ENCODE measurements at places on chromosomes 4 and X. TPM values are rescaled to one million over a fixed set of nuclear protein-coding genes. Genes with fewer than 3 reads are reported as not detected.

SASH3 gene
- 0.31 TPM for polyA plus RNA-seq

SPANXN4 gene
- polyA plus RNA-seq: not detected

- no peak overlapping the region for H3K27ac ChIP-seq
- no peaks in the 10 kb centered on the region for H3K27me3 ChIP-seq
- H3K4me3 ChIP-seq: no peak overlapping the region
- no peaks in the 10 kb centered on the region for H3K36me3 ChIP-seq
- H3K4me1 ChIP-seq: no peaks in the 10 kb centered on the region
Observed at GRCh38 chrX:23626651-23627050, 40.6 kb upstream of the PRDX4 start.

GRCh38 chrX:114152130-114152529 is 431.8 kb upstream of the HTR2C start:
- no peaks in the 10 kb centered on the region for H3K4me1 ChIP-seq
- DNase-seq: peak; percentile 56
- no peaks in the 10 kb centered on the region for H3K27me3 ChIP-seq
- no peak overlapping the region for H3K4me3 ChIP-seq
- no peaks in the 10 kb centered on the region for H3K36me3 ChIP-seq

DNA sequence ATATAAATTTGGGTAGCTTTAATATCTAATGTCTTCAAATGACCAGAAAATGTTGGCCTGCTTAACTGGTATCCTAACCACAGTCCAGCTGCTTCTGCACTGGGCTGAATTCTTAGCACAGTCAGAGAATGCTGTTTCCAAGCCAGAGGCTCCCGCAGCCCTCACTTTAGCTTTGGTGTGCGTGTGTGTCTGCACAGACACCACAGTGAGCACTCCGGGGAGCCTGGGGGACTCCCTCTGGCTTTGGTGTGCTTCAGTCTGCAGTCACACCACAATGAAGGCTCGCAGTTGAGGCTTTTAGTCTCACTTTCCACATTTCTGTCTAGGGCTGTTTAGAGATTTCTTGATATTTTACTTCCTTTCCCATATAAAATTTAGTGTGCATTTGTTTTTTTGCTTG is 53.6 kb downstream of the APOO start:
- no peak overlapping the region for H3K4me3 ChIP-seq
- no peaks in the 10 kb centered on the region for H3K27me3 ChIP-seq
- no peaks in the 10 kb centered on the region for H3K4me1 ChIP-seq
- H3K36me3 ChIP-seq: no peaks in the 10 kb centered on the region

DNA sequence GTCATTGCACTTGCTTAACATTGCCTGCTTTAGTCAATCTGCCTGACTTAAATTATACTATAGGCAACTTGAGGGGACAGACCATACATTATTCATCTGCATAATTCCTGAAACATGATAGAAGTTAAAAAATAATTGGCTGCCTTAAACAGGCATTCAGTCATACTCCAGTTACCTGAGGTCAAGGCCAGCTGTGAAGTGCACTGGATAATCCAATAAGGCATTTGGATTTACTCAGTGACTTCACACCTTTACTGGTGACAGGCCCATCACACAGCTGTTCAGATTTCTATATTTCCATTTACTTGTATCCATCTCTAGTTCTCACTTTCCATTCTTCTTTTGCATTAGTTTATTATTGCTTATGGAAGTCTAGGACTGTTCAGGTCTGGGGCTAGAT is 2341.6 kb downstream of the PCDH7 start:
- H3K27ac ChIP-seq: no peak overlapping the region
- H3K4me1 ChIP-seq: no peaks in the 10 kb centered on the region
- no peak overlapping the region for H3K4me3 ChIP-seq
- no peaks in the 10 kb centered on the region for H3K27me3 ChIP-seq
- DNase-seq: no peak
- no peaks in the 10 kb centered on the region for H3K36me3 ChIP-seq

GRCh38 chr4:17786567-17786966 is 5.1 kb upstream of the FAM184B start:
- peaks cover 2% of the 10 kb centered on the region for H3K4me1 ChIP-seq
- no peak for DNase-seq
- no peak overlapping the region for H3K4me3 ChIP-seq

GRCh38 chrX:140343226-140343868 is 161.5 kb downstream of the SOX3 start:
- H3K27ac ChIP-seq: no peak overlapping the region
- H3K27me3 ChIP-seq: no peaks in the 10 kb centered on the region
- no peak for DNase-seq
- no peak overlapping the region for H3K4me3 ChIP-seq
- no peaks in the 10 kb centered on the region for H3K36me3 ChIP-seq

DNA sequence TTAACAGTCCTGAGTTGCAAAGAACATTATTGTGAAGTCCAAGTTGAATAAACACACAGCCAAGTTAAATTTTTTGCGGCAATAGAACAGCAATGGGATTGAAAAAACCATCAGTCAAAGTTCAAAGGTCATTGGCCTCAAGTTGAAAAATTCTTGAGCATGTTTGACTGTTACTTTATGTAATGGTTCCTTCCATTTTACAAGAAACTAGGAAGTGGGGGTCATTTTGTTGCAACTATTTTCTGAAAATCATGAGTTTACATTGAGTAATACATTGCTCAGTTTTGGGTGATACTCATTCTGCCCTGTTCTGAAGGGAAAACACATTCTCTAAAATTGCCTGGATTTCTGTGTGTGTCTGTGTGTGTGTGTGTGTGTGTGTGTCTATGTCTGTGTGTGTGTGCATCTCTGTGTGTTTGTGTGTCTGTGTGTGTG is 5.2 kb upstream of the IRF2 start:
- DNase-seq: no peak
- H3K36me3 ChIP-seq: no peaks in the 10 kb centered on the region
- peaks cover 16% of the 10 kb centered on the region for H3K4me1 ChIP-seq
- H3K27ac ChIP-seq: no peak overlapping the region

DNA sequence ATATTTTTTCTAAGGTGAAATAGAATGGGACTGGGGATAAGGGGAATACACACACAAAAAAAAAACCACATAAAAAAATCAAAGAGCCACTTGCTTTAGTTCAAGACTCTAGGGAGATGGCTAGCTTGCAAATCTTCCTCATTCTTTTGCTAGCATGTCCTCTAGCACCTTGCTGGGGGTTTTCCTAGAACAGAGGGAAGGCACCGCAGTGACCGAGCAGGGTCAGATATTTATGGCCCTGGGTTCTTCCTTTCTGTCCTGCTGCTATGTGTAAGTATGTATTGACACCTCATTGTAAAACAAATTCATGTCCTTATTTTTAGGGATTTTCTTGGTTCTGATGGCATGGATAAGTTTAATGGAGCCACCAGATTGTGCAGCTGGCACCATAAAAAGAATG is 81.2 kb downstream of the SHISA3 start:
- H3K27ac ChIP-seq: no peak overlapping the region
- H3K36me3 ChIP-seq: no peaks in the 10 kb centered on the region

GPR173 gene
- polyA plus RNA-seq: 1.2 TPM

DNA sequence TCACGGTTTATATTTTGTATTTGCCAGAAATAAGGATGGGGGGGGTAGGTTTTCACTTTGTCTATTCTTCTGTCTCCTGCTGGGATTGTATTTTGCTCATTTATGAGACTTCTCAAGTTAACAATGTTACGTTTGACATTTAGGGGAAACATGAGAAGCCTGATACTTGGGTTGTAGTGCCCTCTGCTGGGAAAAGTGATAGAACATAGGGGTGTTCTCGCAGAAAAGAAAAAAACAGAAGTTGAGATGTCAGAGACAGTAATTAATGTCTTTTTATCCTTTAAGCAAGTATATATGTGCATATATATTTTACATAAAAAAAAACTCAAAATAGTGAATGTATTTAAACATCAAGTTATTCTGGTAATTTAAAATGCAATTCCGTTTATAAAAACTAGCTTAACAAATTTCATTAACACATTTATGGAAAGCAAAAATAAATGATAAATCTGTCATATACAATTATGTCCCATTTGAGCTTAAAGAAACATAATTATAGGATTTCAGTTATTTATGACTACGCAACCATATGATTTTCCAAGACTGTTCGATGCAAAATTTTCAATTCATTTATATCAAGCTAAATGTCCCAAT is 46.0 kb upstream of the TMPRSS11F start:
- H3K27ac ChIP-seq: no peak overlapping the region
- no peaks in the 10 kb centered on the region for H3K4me1 ChIP-seq
- H3K27me3 ChIP-seq: no peaks in the 10 kb centered on the region
- no peaks in the 10 kb centered on the region for H3K36me3 ChIP-seq
- no peak overlapping the region for H3K4me3 ChIP-seq

- no peak overlapping the region for H3K4me3 ChIP-seq
- no peak for DNase-seq
- H3K27ac ChIP-seq: no peak overlapping the region
- H3K27me3 ChIP-seq: peaks cover 9% of the 10 kb centered on the region
- no peaks in the 10 kb centered on the region for H3K4me1 ChIP-seq
Observed at GRCh38 chr4:20259707-20260106, 8.0 kb downstream of the SLIT2 start.

KLHL4 gene
- polyA plus RNA-seq: 1.3 TPM

GRCh38 chr4:171849686-171850222 is 36.5 kb downstream of the GALNTL6 start:
- no peak overlapping the region for H3K27ac ChIP-seq
- H3K36me3 ChIP-seq: no peaks in the 10 kb centered on the region
- H3K4me3 ChIP-seq: no peak overlapping the region
- H3K4me1 ChIP-seq: no peaks in the 10 kb centered on the region
- no peak for DNase-seq

DNA sequence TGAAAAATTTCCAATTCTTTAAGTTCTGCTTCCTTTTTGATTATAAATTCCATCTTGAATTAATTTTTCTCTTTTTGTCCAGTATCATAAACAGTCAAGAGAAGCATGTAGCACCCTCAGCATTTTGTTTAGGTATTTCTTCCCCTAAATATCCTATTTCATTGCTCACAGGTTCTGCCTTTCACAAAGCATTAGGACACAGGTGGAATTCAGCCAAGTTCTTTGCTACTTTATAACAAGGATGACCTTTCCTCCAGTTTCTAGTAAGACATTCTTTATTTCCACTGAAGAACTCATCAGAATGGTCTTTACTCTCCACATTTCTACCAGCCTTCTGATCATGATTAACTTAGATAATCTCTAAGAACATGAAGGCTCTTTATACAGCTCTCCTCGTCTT is 7.4 kb downstream of the SLC9B1 start:
- H3K27ac ChIP-seq: peak overlapping the region; percentile 21
- no peaks in the 10 kb centered on the region for H3K36me3 ChIP-seq
- H3K4me1 ChIP-seq: peaks cover 17% of the 10 kb centered on the region
- H3K4me3 ChIP-seq: no peak overlapping the region
- peak; percentile 59 for DNase-seq
- no peaks in the 10 kb centered on the region for H3K27me3 ChIP-seq

DNA sequence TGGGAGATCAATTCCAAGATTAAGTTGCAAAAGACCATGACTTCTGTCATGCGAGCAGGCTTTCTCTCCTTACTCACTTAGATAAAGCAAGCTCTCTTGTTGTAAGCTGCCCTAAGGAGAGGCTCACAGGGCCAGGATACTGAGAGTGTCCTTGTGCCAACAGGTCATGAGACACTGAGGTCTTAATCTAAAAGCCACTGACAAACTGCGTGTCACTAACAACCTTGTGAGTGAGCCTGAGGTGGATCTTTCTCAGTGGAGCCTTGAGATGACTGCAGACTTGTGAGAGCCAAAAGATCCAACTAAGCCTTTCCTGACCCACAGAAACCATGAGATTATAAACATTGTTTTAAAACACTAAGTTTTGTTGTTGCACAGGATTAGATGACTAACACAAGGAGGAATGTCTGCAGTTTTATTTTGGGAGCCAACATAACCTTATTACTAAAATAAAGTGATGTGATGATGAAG is 170.5 kb downstream of the SLC39A8 start:
- H3K36me3 ChIP-seq: no peaks in the 10 kb centered on the region
- H3K4me3 ChIP-seq: no peak overlapping the region
- no peak for DNase-seq
- no peaks in the 10 kb centered on the region for H3K27me3 ChIP-seq

GRCh38 chrX:9677098-9677739 is 88.4 kb downstream of the GPR143 start:
- H3K4me1 ChIP-seq: no peaks in the 10 kb centered on the region
- H3K4me3 ChIP-seq: no peak overlapping the region
- peak overlapping the region; percentile 16 for H3K27ac ChIP-seq

- H3K4me3 ChIP-seq: peak overlapping the region; percentile 52
- peak; percentile 8 for DNase-seq
- H3K36me3 ChIP-seq: no peaks in the 10 kb centered on the region
- no peaks in the 10 kb centered on the region for H3K4me1 ChIP-seq
- no peaks in the 10 kb centered on the region for H3K27me3 ChIP-seq
- H3K27ac ChIP-seq: peak overlapping the region; percentile 86
Observed at GRCh38 chrX:109732017-109732801, 848 bp downstream of the ACSL4 start.

DNA sequence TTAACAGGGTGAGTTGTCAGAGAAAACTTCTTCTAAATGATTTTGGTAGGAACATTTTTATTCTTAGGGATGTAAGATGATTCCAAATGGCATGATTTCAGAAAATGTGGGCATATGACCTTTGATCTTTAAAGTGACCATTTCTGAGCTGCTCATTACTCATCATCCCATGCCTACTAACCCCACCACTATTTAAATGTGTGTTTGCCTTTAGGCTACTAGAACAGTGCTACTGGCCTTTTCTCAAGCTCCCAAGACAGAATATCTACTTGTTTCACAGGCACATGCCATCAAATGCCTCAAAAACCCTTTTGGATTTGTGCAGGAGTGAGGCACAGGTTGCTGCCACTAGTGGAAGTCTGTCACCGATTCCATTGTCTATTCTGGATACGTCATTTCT is 428.2 kb downstream of the ADAM29 start:
- no peaks in the 10 kb centered on the region for H3K4me1 ChIP-seq
- H3K27me3 ChIP-seq: no peaks in the 10 kb centered on the region
- H3K4me3 ChIP-seq: no peak overlapping the region

IL3RA gene
- polyA plus RNA-seq: 1.9 TPM

- peaks cover 5% of the 10 kb centered on the region for H3K4me1 ChIP-seq
- no peak overlapping the region for H3K4me3 ChIP-seq
- H3K27me3 ChIP-seq: no peaks in the 10 kb centered on the region
- peak; percentile 54 for DNase-seq
- no peak overlapping the region for H3K27ac ChIP-seq
Observed at GRCh38 chrX:84729809-84730208, 227.6 kb upstream of the HDX start.

DNA sequence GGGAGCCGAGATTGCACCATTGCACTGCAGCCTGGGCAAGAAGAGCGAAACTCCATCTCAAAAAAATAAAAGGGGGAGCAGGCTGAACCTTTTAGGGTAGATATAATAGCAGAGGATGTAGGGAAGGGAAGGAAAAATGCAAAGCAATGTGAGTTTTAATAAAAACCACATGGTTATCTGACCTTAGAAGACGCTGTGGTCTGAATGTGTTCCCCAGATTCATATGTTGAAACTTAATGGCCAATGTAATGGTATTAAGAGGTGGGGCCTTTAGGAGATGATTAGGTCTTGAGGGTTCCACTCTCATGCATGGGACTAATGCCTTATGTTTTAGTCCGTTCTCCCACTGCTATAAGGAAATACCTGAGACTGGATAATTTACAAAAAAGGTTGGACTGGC is 114.1 kb upstream of the STX18 start:
- no peak overlapping the region for H3K4me3 ChIP-seq
- H3K27me3 ChIP-seq: no peaks in the 10 kb centered on the region
- DNase-seq: no peak

GRCh38 chr4:7505116-7505900 is 70.6 kb upstream of the PSAPL1 start:
- H3K27me3 ChIP-seq: no peaks in the 10 kb centered on the region
- no peak for DNase-seq
- H3K27ac ChIP-seq: no peak overlapping the region
- H3K4me3 ChIP-seq: no peak overlapping the region
- H3K36me3 ChIP-seq: no peaks in the 10 kb centered on the region

GRCh38 chrX:129188231-129188630 is 335.1 kb downstream of the SMARCA1 start:
- H3K27ac ChIP-seq: no peak overlapping the region
- H3K4me1 ChIP-seq: no peaks in the 10 kb centered on the region
- no peaks in the 10 kb centered on the region for H3K36me3 ChIP-seq
- DNase-seq: no peak

CC2D2A gene
- 4.5 TPM for polyA plus RNA-seq

MAGEA2 gene
- 0.39 TPM for polyA plus RNA-seq

SPOCK3 gene
- 0.55 TPM for polyA plus RNA-seq

Measured in hepatocyte (in vitro differentiated cells).